ENCODE measurements at places on chromosomes 6 and 20. TPM values are rescaled to one million over a fixed set of nuclear protein-coding genes. Genes with fewer than 3 reads are reported as not detected.

DNA sequence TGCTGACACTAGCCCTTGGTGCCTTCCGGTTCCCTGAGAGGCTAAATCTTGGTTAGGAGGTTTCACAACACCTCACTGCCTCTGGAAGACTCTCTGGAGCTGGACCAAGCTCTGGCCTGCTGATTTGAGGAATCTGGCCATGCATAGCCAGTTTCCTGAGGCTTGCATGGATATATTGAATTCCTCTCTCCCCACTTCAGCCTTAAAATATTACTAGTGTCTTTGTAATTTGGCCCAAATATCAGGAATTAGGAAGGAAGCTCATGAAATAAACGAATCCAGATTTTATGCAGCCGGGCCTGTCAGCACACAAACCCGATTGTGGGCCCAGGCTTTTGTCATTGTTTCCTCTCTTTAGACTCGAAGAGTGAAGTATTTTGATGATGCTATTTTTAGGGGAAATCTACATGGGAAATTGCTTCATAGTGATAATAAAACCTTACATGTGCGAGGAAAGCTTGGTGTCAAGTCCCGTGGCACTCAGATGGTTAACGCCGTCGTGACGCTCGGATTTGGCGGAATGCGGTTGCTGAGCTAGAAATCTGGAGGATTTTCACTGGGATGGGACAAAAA, 144.4 kb downstream of the PHACTR3 start:
- no peak for DNase-seq

Gene BTNL2
- not detected for total RNA-seq

- DNase-seq: no peak
Measured at GRCh38 chr6:112933947-112934346, 586.8 kb downstream of the RFPL4B start.

- DNase-seq: no peak
Measured at GRCh38 chr6:168214586-168215104, 104.9 kb downstream of the DACT2 start.

GRCh38 chr6:41941280-41942066, at the start of gene CCND3:
Gene CCND3, minus strand, starts transcription at chr6:41941808. Its CDS starts 159 bp downstream, at chr6:41941649.
- DNase-seq: peak; percentile 93

DNA sequence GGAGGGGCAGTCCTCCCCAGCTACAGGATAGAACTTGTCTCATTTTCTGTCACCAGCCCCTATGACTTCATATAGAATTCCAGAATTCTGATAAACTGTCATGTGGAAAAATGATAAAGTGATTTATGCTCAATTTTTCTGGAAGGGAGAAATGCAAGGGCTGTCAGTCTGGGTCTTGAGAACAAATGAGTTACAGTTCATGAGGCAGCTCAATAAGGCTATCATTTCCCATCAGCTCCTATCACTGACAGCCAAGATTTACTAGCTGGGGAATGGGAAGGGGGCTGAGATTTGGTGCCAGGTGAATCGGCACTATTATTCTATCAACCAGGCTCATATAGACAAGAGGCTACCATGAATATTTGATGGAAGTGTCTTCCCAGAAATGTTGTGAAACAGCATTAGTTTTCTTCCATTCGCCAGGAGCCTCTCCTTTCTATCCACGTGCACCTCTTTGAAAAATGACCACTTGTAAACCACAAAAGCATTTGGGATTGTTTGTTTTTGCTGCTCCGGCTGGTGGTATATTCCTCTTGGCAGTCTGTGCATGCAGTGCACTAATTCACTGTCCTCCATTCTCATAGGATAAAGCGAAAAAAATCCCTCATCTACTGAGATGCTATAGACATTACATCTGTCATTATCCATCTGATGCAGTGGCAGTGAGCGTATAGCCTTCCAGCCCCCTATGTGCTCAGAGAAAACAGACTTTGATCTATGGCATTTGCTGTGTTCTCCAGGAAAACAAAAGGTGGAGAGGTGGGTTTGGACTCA, 528.7 kb upstream of the RNF217 start:
- no peak for DNase-seq

- DNase-seq: no peak
Measured at GRCh38 chr6:119459207-119459974, 109.8 kb upstream of the MAN1A1 start.

GRCh38 chr6:33694401-33694931, 17.0 kb downstream of the UQCC2 start:
- no peak for DNase-seq

Gene C6orf58
- 0.73 TPM for total RNA-seq

DNA sequence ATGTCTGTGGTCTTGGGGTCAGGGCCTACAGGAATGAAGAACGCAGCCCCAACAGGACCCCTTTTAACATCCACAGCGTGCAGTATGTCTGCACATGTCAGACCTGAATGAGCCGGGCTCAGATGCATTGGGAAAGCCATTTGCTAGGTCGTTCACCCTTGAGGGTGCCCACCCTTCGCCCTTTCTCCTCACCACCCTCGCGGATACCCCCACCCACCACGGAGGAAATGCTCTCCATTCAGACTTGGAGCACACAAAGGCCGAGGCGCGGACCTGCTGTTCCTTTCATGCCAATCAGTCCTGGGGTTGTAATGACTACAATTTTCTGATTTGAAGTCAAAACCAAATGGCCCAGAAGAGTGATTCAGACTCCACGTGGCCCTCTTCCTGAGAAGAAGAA, 62.7 kb downstream of the EDN3 start:
- no peak for DNase-seq

DNA sequence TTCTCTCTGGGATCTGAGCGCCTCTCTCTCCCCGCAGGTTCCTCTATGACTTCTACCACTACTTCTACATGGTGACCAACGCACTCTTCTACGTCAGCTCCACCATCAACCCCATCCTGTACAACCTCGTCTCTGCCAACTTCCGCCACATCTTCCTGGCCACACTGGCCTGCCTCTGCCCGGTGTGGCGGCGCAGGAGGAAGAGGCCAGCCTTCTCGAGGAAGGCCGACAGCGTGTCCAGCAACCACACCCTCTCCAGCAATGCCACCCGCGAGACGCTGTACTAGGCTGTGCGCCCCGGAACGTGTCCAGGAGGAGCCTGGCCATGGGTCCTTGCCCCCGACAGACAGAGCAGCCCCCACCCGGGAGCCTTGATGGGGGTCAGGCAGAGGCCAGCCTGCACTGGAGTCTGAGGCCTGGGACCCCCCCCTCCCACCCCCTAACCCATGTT, 36.3 kb upstream of the MRGBP start:
- no peak for DNase-seq

DNA sequence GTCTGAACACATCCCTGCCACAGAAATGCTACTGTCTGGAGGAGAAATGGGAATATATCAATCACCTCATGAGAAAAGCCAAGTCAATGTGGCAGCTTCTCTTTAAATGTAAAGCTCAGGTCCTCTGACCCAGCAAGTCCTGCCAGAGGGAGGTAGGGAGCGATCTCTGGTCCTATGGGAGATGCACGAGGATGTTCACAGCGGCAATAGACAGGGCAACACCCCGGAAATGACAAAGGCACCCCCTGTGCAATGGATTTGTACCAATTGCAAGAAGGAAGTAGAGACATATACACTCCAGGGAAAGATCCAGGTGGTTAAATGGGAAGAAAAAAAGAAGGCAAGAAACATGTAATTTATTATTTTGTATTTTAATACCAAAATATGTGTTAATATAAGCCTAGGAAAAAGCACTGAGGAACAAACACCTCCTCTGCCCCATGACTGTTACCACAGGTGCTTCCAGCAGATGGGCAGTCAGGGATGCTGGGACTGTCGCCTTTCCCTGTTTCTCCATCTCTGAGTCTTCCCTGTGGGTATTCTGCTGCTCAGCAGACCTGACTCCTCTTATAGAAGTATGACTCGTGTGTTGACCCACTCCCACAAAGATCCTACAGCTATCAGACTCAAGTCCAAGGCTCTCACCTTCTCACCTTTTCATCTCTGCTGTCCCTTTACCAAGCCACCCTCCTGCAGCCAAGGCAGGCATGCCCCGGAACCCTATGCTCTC, 20.8 kb downstream of the ATP9A start:
- no peak for DNase-seq

DNA sequence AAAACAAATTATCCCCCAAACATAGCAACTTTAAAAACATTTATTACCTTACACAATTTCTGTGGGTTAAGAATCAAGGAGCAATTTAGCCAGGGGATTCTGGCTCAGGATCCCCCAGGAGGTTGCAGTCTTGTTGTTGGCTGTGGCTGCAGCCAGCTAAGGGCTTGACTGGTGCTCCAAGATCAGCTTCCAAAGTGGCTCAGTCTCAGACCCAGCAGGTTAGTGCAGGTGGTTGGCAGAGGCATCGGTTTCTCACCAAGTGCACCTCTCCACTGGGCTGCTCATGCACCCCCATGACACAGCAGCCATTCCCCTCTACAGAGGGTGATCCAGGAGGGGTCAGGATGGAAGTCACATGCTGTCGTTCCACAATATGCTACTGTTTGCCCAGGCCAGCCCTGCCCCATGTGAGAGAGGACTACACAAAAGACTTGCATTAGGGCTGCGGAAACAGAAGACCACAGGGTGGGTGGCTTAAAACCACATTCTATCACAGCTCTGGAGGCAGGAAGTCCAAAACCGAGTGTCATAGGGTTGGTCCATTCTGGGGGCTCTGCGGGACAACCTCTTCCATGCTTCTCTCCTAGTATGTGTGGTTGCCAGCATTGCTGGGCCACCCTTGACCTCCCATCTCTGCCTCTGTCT, 125.8 kb downstream of the C6orf118 start:
- no peak for DNase-seq

DNA sequence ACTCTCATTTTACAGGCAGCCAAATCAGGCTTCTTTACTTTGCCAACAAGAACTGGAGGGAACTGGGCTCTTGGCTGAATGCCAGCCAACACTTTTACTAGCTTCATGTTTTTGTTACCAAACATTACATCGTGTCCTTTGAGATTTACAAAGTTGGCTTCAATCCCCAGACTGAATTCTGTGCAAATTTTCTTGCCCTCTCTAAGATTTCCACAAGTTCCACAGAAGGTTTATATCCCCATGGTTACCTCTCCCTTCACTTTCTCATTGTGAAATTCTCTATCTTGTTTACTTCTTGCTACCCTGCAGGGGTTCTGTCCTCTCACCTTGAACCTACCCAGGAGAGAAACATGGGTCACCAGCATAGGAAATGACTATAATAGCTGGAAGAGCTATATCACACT, 37.6 kb upstream of the PLCB1 start:
- DNase-seq: no peak

DNA sequence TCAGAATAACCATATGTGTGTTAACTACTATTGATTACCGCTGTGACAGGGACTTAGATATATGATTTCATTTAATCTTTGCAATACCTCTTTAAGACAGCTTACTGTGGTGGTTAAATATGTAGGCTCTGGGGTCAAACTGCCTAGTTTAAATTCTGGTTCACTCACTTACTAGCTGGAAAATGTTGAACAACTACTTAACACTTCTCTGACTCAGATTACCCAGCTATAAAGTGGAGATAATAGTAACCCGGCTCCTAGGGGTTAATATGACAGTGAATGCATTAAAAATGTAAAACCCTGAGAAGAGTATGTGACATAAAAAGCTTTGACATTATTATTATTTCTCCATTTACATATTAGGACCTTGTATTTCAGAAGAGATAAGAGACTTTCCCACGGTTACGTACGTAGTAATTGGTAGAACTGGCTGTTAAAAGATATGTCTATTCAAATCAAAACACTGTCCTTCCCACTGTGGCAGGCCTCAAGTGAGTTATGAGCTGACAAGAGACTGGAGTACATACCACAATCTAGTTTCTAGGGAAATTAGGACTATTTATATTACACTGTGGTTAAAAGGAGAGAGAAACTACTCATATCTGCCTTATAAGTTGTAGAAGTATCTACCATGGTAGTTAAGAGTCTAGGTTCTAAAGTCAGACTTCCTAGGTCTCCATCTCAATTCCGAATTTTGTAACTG, 4.4 kb upstream of the PLCB1 start:
- DNase-seq: no peak

Gene TP53TG5
- not detected for total RNA-seq

DNA sequence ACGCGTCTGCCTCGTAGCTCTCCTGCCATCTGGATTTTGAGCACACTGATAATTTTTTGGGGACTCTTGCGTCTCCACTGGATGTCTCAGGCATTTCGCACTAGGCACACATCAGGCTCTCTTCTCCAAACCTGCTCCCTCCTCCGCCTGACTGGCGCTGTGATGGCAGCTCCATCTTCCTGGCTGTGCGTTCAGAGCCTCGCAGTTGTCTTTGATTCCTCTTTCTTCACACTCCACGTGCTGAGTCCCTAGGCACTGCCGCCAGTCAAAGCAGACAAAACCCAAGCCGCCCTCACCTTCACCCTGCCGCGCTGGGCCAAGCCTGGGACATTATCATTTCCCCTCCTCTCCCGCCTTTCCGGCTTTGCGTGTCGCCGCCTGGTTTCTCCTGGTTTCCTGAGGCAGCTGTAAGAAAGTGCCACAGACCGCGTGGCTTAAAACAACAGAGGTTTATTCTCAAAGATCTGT, 778 bp downstream of the PSMG4 start:
- DNase-seq: no peak

Gene LINC00237
- not detected for total RNA-seq

Gene ANKRD66
- not detected for total RNA-seq

DNA sequence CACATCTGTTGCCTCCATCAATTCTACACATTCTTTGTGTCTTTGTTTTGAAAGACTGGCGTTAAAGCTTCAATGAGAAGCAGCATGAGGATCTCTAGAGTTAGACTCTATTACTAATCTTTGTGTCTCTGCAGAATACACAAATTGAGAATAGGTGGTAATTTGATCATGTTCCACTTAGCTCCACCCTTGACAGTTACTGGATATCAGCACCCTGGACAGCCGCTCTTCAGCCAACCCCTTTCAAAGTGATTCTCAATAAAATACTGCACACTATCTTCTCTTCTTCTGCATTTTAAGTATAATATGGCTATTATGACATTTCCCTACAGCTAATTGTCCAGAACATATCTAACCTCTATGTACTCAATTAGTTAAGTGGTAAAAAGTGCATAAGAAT, 54.3 kb upstream of the CNR1 start:
- DNase-seq: no peak

Gene MAP7
- total RNA-seq: 0.38 TPM

DNA sequence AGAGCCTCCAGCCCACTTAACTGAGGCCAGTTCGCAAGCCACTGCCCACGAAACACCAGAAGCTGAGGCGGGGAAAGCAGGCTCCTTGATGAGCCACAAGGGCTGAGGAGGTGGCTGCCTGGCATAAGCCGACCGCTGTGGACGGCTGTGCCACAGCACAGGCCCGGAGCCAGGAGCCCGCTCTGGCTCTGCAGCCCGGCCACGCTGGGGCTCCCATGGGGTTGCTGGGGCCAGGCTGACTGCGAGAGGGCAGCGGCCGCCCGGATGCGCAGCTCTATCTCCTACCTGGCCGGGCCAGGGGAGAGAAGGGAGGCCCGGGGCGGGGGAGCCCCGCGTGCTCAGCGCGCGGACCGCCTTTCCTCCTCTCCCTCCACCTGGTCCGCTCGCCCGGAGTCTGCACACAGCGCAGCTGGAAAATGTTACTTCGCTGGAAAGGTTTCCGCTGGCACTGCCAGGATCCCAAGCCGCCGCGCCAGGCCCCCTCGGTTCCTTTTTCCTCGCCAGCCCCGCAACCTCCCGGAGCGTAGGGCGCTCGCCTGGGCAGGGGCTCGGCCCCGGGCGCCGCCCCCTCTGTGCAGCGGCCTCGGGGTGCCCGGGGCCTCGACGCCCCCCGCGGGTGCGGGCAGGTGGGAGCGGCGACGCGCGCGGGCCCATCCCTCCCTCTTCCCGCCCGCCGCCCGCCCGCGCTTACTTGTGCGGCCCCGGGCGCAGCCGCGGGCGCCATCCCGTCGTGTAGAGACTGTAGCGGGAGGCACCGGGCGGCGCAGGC, 657 bp downstream of the EMILIN3 start:
- DNase-seq: no peak

Gene MCCD1
- total RNA-seq: not detected

Gene SERINC3
- total RNA-seq: 121 TPM

- DNase-seq: peak; percentile 54
Measured at GRCh38 chr6:15520626-15521203, 142.1 kb downstream of the DTNBP1 start.

Gene PFDN4
- 18.9 TPM for total RNA-seq

Gene ECT2L
- 0.13 TPM for total RNA-seq

All from osteocyte (in vitro differentiated cells).